ENCODE measurements at places on chromosomes 1 and 21. TPM values are rescaled to one million over a fixed set of nuclear protein-coding genes. Genes with fewer than 3 reads are reported as not detected.

TGFBR3 gene
- total RNA-seq: 15.3 TPM

GRIK1 gene
- not detected for total RNA-seq

HCRTR1 gene
- not detected for total RNA-seq

TCP10L gene
- 0.23 TPM for total RNA-seq

LCK gene
- total RNA-seq: 472 TPM

Measured in activated naive CD8-positive, alpha-beta T cell treated with anti-CD3 and anti-CD28 coated beads, Interleukin-2, amount 10 ng/mL, durations not matched to agents 7 days and 5 days (primary cell).